CD4-positive, alpha-beta T cell treated with Interleukin-6 for 4 hours (primary cell): ENCODE measurements at places on chromosomes 11 and 22.

DNA sequence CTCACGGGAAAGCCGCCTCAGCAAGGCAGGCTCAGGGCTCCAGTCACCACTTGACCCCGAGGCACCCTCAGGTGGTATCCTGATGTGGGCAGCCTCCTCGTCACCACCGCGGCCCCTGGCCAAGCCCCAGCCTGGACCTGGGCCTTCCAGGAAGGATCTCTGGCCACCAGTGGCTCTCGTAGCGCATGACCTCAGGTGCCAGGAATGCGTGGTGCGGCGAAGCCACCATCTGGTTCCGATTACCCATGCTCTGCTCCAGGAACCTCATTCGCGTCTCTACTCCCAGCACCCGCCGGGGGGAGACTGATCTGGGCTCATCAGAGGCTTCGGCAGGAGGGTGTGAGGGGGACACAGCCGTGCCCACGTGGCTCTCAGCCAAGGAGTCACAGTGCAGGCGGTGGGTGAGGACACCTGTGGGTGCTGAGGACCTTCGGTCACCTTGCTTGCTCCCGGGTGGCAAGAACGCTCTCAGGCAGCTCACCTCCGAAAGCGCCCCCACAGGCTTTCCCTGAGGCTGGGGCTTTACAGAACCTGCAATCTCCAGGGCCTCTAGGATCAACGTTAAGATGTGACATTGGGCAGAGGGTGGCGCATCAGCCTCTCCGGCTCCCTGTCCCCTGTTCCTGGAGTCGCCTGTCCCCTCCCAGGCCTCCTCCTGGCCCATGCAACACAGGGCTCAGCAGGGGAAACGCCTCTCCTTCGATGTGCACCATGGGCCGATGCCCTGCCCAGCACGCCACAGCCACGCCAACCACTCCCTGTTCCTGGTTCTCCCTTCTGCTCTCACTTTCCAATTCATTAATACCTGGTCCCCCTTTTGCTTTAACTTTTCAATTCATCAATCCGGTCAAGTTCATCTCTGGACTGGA, 39.0 kb downstream of the TBX1 start:
- DNase-seq: no peak

DNA sequence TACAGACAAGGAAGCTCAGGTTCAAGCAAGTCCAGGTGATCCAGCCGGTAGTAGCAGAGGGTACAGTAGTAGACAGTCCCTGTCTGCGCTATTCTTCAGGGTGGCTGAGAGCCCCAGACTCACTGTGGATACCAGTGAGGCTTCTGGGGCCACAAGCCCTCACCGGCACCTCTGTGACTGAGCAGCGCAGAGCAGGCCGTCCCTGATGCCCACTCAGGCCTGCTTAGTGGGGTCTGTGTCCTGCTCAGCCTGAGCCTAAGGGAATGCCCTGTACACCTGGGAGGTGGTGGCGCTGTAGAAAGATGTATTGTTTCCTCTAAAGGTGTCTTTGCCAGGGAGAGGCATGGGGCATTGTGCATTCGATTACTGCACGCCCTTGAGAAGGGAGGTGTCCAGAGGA, 143.8 kb downstream of the CACNA1I start:
- DNase-seq: no peak

- no peak for DNase-seq
Measured at GRCh38 chr11:110479108-110480101, 49.7 kb downstream of the FDX1 start.

- DNase-seq: peak; percentile 93
Measured at GRCh38 chr22:30287648-30288418, 1.5 kb downstream of the CASTOR1 start.

DNA sequence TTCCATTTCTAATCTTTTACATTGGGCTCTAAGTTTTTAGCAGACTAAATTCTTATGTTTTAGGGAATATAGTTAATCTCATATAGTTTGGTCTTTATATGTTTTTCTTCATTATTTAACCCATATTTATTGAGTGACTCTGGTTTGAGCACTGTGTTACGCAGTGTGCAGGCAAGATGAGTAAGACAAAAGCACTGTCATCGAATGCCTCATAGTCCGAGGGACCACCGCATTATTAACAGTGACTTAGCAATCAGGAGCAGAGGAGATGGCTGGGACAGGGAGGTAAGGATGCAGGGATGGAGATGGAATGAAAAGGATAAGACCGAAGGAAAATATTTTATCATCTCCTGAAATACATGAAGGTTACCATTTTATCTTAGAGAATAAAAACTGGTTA, 65.2 kb upstream of the CTSC start:
- no peak for DNase-seq

DNA sequence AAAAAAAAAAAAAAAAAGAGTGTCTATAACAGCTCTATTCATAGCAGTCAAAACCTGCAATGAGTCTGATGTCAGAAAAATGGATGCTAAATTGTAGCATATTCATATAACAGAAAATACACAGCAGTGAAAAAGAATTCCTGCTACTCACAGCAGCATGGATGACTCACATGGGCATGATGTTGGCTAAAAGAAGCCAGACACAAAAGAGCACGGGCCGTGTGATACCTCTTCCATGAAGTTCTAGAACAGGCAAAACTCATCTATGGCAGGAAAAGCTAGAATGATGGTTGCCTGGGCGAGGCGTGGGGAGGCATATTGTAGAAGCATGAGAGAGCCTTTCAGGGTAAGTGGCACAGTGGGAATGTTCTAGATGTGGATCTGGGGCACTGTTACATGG, 18.9 kb downstream of the PLAAT3 start:
- DNase-seq: no peak

DNA sequence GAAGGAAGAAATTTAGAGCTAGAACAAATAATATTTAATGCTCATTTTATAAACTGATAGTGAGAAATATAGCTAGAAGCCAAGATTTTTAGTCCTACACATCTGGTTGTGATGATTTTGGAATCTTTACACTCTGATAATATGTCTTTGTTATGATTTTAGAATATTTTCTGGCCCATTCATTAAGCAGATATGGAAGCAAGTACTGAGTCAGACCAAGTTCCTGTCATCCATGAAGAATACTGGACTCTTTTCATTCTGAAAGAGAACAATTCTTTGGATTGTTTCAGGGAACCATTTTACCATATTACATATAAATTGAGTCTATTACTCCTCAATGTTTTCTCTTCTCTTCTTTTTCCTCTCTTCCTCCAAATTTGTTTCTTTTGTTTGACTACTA, 227.4 kb downstream of the TMEM135 start:
- no peak for DNase-seq

GRCh38 chr11:72189455-72190250, 2.3 kb upstream of the FOLR1 start:
- no peak for DNase-seq

DNA sequence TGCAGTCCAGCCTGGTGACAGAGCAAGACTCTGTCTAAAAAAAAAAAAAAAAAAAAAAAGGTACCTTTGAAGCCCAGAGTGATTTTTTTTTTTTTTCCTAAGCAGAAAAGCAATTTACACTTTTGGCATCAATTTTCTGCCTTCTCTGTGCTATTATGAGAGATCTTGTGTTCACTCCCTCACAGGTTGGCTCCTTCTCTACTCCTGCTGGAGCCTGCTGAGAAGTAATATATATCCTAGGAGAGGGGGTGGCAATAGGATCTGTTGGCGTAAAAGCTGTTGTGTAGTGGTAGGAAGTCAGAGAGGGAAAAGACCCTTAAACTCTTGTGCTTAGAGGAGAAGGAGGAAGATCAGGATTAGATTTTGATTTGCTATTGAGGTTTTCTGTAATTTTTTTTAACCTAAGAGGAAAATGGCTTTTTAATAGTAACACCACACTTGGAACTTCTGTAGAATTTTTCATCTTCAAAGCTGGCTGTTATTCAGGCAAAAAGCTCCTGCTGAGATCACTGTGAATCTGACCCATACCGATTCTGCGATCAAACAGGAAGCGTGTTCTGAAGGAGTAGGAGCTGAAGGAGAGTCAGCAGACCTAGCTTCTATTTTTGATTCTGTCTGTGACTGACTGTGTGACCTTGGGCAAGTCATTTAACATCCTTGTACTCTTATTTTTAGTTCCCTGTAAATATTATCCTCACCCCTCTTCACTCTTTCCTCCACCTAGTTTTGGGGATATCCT, 77.7 kb downstream of the TRIM44 start:
- no peak for DNase-seq

DNA sequence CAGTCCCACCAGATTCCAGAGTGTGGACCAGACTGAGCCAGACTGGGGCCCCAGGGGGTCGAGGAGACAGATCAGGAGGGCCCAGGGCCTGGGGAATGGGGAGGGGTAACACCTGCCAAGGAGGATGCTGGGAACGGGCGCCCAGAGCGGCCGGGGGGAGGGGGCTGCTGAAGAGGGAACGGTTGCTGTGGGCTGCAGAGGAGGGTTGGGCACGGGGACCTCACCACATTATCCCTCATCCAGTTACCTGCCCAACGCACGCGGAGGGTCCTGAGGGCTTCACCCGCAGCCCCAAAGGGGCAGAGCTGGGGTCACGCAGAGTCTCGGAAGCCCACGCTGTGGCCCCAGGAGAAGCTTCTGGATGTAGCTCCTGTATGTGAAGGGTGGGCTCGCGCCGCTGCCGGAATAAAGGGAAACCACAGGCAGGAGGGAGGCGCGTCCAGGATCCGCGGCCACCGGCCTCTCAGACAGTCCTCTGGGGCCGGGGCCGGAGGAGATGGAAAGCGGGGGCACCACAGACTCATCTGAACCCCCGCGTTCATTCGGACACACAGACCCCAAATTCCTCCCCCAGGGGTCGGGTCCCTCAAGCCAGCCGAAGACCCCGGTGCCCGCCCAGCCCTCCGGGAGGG, 866 bp upstream of the SELENOO start:
- peak; percentile 23 for DNase-seq
